Glomerular endothelial cell (primary cell): ENCODE measurements at places on chromosomes 7 and 10. TPM values are rescaled to one million over a fixed set of nuclear protein-coding genes. Genes with fewer than 3 reads are reported as not detected.

GRCh38 chr10:96858038-96858705 is 26.1 kb downstream of the LCOR start:
- DNase-seq, result no peak

GRCh38 chr10:97117372-97117771 is 68.4 kb downstream of the SLIT1 start:
- DNase-seq, result no peak

GRCh38 chr10:69349542-69349888 is 67.2 kb downstream of the TACR2 start:
- DNase-seq, result no peak

Gene CFAP69
- 0.10 and 0.88 TPM in 2 replicates for total RNA-seq

- no peak for DNase-seq
Observed at GRCh38 chr7:47584536-47584895, 2.6 kb upstream of the TNS3 start.

DNA sequence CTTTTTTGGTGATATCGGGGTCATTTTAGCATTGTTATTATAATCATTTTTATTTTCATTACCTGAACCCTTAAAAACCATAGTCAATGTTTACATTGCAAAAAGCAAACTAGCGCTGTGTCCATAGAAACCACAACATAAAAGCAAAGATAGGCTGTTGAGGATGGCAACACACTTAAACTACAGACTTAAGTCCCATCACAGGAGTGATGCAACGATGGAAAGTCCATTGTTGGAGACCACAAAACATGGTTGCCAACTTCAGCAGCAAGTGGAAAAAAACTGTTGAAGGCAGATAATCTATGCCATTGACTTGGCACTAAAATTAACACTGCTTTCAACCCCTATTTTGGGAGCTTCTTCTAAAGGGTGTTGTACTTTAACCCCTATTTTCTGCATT is 398.8 kb upstream of the IGFBP3 start:
- DNase-seq, result no peak

- no peak for DNase-seq
Observed at GRCh38 chr10:100713049-100713858, 32.1 kb upstream of the PAX2 start.

Gene SPDYE3
- not detected in 2 replicates for total RNA-seq

DNA sequence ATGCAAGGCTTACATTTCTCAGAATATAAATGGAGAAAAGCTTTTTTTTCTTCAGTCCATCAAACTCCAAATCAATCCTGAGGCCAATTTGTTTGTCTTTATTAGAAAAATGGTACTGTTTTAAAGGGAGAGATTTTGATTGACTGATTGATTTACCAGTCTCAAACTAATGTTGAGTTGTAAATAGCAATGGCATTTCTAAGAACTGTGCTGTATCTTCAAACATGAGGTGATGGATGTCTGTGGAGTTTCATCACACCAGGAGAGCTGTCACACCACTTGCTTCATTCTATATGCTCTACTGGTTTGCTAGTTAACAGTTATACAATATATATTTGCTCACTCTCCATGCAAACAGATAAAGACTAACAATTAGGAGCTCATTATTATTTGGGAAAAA is 39.0 kb upstream of the LRRTM3 start:
- DNase-seq, result no peak

DNA sequence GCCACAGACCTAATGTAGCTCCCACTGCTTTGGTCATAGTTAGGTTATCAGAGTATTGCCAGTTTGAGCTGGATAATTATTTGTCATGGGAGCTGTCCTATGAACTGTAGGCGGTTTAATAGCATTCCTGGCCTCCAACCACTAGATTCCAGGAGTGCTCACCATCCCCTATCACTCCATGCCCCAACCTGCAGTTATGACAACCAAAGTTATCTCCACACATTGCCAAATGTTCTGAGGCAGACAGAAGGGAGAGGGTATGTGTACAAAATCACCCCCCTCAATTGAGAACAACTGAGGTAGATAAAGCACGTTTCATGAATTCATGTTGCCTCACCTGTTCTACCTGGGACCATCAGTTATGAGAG is 119.0 kb upstream of the CACUL1 start:
- no peak for DNase-seq

GRCh38 chr10:96133135-96133534 is 3.0 kb downstream of the ZNF518A start:
- no peak for DNase-seq

- DNase-seq, result no peak
Observed at GRCh38 chr7:82049891-82050533, 280.2 kb upstream of the HGF start.

- no peak for DNase-seq
Observed at GRCh38 chr7:81707196-81707595, 62.7 kb downstream of the HGF start.

- DNase-seq, result no peak
Observed at GRCh38 chr7:154387252-154387651, 335.1 kb downstream of the DPP6 start.

Gene AMPH
- total RNA-seq, result 0.29 TPM in 1 of 2 replicates, not detected in the other

- no peak for DNase-seq
Observed at GRCh38 chr7:107173191-107173590, 4.4 kb downstream of the HBP1 start.

DNA sequence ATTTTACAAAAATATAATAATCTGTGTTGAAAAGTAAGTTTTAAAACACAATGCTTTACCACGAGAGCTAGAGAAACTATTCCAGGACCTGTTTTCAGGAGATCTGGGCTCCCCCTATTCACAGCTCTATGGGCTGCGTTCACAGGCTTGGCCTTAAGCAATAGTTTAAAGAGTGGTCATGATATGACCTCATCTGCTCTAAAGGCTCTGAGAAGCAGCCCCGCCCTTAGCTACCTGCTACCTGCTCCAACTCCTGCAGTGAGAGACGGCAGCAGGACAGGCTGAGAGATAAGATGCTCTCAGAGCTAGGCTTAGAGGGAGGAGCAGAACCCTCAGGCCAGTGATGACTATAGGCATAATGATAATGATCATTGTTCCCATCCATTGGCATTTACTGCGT is 12.6 kb downstream of the ALOX5 start:
- no peak for DNase-seq

DNA sequence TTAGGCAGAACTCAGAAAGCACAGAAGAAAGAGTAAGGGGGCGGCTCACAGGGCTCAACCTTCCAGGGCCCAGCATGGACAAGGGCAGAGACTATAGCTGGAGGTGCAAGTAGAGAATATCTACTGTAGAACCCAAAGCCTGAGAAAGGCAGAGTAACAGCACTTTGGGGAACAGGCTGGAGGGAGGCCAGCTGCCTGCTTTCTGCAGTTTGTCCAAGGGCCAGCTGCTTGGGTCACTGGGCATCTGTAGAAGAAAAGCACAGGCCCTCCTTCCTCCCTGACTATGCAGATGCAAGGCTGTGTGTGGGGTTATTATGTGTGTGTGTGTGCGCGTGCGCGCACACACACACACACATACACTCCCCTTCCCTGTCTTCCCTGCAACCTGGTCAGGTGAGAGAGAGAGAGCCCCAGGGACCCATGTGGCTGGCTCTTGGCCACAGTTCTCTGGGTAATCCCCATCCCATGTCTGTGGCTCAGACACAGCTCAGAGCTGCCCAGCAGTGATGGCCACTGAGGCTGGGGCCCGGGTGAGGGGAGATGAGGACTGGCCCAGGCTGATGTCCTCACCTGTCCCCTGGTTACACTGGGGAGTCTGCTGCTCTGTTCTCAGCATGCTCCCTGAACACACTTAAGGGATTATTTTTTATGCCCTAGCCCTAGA is 9.0 kb downstream of the ADRA2A start:
- no peak for DNase-seq

- DNase-seq, result no peak
Observed at GRCh38 chr7:124440081-124440480, 325.5 kb downstream of the GPR37 start.

- no peak for DNase-seq
Observed at GRCh38 chr10:122181041-122181732, 89.9 kb upstream of the BTBD16 start.

DNA sequence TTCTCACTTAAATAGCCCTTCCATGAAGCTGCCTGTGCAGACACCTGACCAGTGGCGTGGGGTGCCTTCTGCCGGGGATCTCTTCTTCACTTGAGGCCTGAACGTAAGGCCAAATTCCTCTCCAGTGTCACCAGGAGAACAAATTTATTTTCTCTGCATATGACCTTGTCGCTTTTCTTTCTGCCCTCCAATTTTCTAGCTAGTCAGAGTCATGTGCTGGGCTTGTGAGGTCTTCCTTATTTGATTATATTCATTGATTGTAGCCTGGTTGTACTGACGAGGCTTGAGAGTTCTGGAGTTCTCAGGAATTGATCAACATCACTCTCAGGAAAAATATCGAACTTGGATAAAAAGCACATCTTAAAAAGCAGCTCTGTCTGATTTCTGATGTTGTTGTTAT is 255.7 kb downstream of the BUB3 start:
- no peak for DNase-seq

Gene FAM25C
- total RNA-seq, result not detected in 2 replicates

Gene CTBP2
- total RNA-seq, result 69.3 and 83.2 TPM in 2 replicates
